ENCODE measurements at places on chromosomes 12 and 14.

- DNase-seq = no peak
Measured at GRCh38 chr12:14995583-14996425, 23.0 kb downstream of the PDE6H start.

DNA sequence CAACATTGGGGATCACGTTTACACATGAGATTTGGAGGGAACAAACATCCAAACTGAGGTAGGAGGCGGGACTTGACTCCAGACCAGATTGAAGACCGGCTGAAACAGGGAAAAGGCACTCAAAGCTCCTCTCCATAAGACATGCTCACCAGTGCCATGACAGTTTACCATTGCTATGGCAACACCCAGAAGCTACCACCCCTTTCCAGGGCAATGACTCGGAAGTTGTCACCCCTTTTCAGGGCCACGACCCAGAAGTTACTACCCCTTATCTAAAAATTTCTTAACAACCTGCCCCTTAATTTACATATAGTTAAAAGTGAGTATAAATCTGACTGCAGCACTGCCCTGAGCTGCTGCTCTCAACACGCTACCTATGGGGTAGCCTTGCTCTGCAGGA, 34.1 kb downstream of the TMEM233 start:
- DNase-seq = no peak

- no peak for DNase-seq
Measured at GRCh38 chr12:131287015-131287937, 333.6 kb downstream of the ADGRD1 start.

DNA sequence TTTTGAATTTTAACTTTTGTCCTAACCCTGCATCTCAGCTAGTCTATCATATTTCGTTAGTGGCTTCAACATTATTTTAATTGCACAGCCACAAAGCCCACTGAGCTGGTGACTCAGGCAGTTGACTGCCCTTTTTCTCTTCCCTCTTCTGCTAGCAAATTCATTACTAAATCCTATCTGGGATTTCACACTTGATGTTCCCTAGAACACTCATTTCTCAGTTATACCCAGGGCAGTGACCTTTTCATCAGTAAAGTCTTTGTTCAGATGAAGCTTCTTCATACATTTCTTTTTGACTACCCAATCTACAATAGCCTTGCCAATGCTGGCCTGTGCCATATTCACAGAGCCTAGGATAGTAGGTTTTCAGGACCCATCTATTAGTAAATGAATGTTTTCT, 107.0 kb downstream of the ATXN7L3B start:
- no peak for DNase-seq

DNA sequence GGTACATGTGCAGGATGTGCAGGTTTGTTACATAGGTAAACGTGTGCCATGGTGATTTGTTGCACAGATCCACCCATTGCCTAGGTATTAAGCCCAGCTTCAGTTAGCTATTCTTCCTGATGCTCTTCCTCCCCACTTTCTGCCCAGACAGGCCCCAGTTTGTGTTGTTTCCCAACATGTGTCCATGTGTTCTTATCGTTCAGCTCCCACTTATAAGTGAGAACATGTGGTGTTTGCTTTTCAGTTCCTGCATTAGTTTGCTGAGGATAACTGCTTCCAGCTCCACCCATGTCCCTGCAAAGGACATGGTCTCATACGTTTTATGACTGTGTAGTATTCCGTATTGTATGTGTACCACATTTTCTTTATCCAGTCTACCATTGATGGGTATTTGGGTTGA, 251.7 kb upstream of the NOVA1 start:
- DNase-seq = no peak

DNA sequence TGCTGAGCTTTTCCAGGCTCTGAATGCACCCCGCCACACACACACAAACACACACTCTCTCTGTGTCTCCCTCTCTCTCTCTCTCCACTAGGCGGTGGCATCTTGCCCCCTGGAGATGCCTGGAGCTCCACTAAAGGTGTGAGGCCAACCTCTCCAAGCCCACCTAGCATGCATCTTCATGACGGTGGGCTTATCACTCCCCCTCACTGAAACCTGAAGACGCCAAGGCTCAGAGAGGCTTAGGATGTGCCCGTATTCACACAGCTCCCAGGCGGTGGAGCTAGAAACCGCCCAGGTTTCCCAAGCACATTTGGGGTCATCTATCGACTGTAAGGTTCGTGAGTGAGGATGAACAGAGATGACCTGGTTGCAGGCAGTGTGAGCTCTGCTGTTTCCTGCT, 42.6 kb upstream of the BCL11B start:
- no peak for DNase-seq

- no peak for DNase-seq
Measured at GRCh38 chr14:103131580-103131979, 8.3 kb downstream of the TNFAIP2 start.

GRCh38 chr14:92830902-92831301, 36.8 kb downstream of the GOLGA5 start:
- DNase-seq = no peak

- DNase-seq = no peak
Measured at GRCh38 chr12:110688446-110689280, at the start of gene HVCN1. TSS of gene HVCN1 (minus strand) at chr12:110689115. CDS start at chr12:110683245, 5,870 bp downstream.

DNA sequence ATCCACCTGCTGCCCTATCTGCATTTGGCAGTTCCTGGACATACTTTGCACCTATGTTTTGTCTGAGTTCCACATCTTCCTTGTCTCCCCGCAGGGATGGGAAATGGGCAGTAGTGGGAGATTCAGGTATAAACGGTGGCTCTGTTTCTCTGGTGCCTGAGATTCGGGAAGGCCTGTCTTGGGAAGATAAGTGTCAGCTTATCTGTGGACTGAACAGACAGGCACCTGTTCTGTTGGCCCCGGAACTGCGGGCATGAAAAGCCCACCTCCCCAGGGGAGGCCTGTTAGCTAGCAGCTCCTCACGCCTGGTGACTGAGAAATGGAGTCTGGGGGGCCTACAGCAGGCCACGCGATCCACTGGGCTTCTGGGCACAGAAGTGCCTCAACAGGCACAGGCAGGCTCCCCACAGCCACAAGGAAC, 5.8 kb downstream of the PHB2 start:
- DNase-seq = no peak

DNA sequence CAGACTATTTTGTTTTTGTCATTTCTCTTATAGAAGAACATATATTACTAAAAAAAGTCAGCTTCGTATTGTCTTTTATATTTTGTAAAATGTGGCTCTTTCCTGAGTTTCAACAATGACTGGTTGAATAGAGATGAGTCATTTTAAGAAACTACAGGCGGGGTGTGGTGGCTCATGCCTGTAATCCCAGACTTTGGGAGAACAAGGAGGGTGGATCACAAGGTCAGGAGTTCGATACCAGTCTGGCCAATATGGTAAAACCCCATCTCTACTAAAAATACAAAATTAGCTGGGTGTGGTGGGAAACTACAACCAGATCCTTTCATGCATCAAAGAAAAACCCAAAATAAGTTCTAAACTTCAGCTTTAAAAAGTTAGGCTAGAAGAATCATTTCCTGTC, 28.8 kb downstream of the HECTD4 start:
- DNase-seq = no peak

DNA sequence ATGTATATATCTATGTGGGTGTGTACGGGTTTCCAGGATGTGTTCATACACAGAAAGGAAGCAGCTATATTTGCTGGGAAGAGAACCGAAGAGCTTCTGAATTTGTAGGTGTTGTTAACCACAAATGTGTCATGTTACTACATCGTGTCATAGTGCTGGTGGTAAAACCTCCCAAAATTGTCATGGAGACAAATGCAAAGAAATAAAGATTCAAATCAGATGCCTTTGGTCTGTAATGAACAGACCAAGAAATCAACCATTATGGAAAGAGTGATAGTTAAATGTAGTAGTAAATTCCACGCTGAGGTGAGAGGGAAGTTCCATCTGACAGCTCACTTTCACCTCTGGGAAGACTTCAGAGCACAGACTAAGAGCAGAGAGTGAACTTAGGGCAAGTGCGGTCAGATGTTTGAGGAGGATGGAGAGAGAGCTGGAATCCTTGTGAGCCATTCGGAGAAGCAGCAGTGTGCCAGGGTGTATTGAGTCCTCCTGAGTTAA, 487.5 kb downstream of the TMEM121 start:
- no peak for DNase-seq
